Activated T-cell treated with anti-CD3 and anti-CD28 coated beads for 24 hours (primary cell): ENCODE measurements at places on chromosomes 3 and 15.

DNA sequence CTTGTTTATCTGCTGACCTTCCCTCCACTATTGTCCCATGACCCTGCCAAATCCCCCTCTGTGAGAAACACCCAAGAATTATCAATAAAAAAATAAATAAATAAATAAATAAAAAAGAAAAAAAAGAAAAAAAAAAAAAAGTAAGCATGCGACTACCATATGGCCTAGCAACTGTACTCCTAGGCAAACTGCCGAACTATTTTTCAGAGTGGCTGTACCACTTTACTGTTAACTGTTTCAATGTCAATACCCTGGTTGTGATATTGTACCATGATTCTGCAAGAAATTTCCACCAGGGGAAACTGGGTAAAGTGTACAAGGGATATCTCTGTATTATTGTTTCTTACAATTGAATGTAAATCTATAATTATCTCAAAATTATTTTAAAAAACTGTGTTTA is 41.3 kb upstream of the MAP4 start:
- no peak for DNase-seq

DNA sequence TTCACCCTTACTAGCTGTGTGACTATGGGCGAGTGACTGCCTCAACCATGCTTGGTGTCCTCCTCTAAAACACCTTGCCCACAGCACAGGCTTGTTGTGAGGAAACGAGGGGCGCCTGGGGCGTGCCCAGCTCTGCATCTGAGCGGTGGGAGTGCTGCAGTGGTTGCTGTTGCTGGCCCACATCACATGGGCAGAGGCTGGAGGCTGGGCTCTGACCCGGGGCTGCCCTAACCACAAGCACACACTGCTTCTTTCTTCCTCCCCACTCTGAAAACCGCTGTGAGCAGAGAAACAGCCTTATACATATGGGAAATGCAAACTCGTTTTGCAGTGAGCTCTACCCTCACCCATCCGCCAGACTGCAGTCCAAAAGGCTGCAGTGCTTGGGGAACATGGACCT is 74.8 kb upstream of the RPL32 start:
- DNase-seq: peak; percentile 7

DNA sequence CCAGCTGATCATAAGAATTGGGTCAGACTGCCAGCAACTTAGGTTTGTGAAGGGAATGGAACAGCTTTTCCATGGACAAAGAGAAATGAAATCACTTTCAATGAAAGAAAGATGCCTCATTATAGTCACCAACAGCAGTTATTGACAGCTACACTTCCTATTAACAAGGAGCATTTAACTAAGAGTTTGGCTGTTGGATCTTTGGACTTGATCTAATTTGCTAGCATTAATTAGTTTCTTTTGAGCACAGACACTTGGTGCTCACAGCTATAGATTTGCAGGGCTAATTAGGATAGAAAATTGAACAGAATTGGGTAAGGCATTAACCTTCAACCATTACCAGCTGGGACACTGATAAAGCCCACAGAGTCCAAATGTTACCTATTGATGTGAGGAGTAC is 24.2 kb downstream of the CMC1 start:
- no peak for DNase-seq

- DNase-seq: no peak
Observed at GRCh38 chr3:45765266-45765851, 31.0 kb downstream of the SLC6A20 start.

GRCh38 chr3:71585887-71586809 is 2.6 kb upstream of the FOXP1 start:
- DNase-seq: no peak

DNA sequence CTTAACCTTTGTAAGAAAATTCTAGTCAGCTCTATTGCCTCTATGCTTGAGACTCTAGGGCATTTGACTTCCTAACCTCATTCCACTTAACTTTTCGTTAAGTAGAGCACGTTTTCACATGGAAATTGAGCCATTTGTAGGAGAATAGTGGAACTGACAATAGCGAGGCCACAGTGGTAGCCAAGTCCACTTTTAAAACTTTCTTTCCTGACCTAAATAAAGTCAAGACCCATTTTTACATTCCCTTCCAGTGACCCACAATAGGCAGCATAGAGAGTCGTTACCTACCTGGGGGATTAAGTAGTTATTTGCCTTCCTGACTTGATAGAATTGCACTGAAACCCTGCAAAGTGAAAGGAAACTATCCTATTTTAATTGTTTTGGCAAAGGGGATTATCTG is 386.0 kb upstream of the NECTIN3 start:
- no peak for DNase-seq

DNA sequence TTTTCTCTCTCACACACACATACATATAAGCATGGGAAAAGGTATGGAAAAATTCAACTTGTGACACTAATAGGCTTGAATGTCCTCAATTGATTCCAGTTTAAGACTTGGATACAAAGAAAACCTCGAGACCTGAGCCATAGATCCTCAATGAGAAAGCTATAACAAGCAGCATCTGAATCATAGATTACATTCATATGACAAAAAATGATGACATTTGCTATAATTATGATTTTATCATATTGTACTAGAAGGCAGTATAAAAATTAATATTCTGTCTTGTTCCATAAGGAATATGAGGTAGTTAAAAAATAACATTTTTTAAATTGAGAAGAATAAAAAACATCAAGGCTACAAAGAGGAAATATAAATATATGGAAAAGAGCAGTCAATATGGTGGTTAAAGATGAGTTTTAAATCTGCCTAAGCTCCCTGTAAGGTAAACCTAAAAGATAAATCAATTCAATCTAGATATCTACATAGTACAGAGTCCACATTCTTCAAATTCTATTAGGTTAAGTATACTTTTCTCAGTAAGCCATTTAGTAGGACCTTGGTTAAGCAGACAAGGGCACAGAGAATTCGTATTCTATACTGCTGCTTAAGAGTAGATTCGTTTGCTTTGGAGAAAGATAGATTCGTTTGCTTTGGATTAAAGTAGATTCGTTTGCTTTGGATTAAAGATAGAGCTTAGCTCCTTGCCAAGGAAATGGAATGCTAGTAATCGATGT is 175.7 kb downstream of the STAG1 start:
- no peak for DNase-seq

DNA sequence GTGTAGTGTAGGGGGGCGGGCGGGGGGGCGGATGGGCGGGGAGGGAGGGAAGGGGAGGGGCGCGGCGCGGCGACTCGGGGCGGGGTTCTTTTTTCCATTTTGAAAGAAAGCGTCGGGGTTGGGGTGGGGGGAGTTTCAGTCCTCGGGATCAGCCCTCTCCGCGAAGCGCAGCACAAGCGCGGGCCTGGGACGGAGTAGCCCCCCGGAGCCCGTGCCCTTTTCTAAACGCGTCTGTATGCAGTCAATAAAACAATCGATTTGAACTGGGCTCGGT is 6.1 kb downstream of the ISLR2 start:
- no peak for DNase-seq

- DNase-seq: no peak
Observed at GRCh38 chr15:42737529-42738328, 801 bp upstream of the CDAN1 start.

DNA sequence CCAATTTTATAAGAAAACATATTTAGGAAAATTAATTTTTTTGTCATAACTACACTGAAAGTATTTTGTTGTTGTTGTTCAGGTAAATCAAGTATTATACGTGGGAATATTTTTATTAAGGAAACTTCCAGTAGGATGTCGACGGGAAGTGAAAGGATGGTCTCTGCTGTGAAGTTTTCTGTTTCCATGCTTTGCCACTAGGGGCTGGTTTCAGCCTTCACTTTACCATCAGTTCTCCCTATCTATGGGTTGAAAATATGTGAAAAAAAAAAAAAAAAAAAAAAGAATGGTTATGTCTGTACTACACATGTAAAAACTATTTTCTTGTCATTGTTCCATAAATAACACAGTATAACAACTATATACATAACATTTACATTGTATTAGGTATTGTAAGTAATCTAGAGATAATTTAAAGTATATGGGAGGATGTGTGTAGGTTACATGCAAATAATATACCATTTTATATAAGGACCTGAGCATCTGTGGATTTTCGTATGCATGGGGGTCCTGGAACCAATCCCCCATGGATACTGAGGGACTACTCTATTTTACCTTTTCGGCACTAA is 136.7 kb downstream of the SMAD6 start:
- DNase-seq: no peak

DNA sequence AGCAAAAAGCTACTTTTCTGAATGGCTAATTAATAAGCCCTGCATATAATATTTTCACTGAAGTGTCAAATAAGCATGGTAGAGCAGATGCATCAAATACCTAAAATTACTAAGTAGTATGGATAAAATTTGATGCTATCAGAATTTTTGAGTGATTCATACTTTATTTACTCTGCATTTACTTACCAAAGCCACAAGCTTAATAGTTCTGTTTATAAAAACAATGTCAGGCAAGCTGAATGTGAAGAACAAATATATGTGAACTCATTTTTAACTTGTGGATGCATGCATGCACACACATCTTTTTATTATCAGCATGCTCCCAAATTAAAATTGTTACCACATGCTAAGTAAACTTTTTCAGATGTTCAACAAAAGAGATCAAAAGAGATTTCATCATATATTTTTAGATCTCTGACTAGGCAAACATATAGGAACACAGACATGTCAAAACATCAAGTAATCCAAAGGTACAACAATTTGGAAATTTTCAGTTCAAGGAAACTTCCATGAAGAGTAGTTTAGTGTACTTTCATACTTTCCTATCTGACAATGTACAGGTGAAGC is 969.4 kb downstream of the ROBO1 start:
- DNase-seq: no peak

GRCh38 chr15:36688310-36689011 is 109.0 kb downstream of the CDIN1 start:
- DNase-seq: no peak

DNA sequence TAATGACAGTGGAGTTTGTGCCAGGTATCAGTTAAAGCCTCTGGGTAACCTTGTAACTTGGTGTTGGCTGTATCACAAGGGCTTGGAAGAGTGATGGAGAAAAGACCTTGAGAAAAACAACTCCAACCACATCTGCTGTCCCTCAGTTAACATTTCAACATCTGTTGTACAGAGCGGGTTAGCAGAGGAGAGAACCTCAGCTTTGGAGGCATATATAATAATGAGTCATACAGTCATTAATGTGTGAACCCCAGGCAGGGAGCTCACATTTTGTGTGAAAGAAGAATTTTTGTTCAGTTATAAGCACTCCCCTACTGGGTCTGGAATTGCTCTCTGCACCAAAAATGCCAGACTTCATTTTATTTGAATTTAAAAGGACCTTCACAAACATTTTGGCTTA is 439.5 kb downstream of the PDCD6IP start:
- no peak for DNase-seq

GRCh38 chr3:22671848-22672247 is 531.3 kb upstream of the UBE2E2 start:
- DNase-seq: no peak

DNA sequence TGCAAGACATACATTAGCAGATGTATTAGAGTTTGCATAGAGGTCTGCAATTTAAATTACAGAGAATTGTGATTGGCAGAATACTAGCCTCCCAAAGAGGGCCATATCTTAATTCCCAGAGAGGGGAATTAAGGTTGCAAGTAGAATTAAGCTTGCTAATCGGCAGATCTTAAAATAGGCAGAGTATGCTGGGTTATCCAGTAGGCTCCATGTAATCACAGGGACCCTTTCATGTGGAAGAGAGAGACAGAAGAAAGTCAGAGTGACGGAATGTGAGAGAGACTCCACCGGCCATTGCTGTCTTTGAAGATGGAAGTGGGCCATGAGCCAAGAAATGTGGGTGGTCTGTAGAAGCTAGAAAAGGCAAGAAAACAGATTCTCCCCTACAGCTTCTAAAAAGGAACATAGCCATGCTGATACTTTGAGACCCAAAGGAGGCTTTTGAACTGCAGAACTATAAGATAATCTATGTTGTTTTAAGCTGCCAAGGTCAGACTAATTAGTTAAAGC is 38.8 kb downstream of the IMPG2 start:
- DNase-seq: no peak

GRCh38 chr15:62895905-62896316 is 146.6 kb upstream of the TPM1 start:
- DNase-seq: no peak

DNA sequence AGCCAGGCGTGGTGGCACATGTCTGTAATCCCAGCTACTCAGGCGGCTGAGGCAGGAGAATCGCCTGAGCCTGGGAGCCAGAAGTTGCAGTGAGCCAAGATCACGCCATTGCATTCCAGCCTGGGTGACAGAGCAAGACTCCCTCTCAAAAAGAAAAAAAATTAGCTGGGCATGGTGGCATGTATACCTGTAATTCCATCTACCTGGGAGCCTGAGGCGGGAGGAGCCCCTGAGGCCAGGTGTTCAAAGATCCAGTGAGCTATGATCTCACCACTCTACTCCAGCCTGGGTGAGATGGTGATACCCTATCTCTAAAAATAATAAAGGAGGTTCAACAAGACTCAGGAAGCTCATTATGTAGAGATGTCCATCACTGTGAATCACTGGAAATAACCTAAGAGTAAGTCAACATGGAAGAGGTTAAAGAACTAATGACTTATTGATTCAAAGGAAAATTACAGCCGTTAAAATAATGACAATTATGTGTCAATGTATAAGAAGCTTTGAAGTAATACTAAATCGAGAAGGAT is 19.8 kb upstream of the RAB7A start:
- no peak for DNase-seq

GRCh38 chr3:82641701-82642100 is 880.3 kb upstream of the GBE1 start:
- no peak for DNase-seq

DNA sequence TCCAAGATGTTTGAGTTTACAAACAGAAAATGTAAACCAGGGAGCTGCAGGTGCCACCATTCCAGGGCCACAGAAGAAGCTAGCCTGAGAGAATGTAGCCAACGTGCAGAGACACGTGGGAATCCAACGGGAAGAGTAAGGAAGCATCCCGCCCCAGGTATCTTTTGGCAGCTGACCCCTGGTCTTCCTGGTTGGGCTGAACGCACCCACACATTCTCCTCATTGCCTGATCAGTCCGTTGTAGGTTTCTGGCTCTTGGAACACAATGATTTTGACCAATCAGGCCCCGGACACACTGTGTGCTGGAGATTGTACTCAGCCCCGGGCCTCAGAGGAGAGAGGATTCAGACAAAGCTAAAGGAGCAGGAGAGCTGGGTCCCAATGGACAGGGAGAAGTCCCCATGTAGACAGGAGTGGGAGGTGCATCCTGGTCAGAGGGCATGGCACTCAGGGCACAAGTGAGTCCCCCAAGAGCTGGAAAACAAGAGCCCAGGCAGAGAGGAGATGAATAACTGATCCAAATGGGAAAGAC is 102.3 kb downstream of the TPRA1 start:
- DNase-seq: no peak

DNA sequence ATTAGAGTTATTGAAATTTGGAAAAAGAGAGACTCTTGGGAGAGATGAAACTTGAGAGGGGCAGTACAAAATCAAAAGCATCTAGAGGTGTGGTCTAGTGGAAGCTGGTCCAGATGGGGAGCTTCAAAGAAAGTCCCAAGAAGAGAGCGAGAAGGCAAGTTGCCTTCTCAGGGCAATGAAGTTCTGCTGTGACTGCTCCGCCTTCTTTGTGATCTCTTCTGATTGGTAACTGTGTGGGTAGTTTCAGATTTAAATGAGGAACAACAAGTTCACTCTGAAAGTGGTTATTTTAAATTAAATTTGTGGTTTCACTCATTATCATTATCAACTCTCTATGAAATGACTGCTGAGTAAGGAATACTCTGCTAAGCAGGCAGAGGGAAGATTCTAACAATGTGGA is 233.3 kb downstream of the NLGN1 start:
- DNase-seq: no peak
